Activated T-helper 2 cell treated with anti-CD3 and anti-CD28 coated beads, Interferon-gamma antibody, Interleukin-2, Interleukin-4, amounts not matched to agents 10 μg/mL and 5 μg/mL and 100 μg/mL, durations not matched to agents 14 hours and 24 hours and 36 hours (primary cell): ENCODE measurements at places on chromosomes 1 and 21. TPM values are rescaled to one million over a fixed set of nuclear protein-coding genes. Genes with fewer than 3 reads are reported as not detected.

The SPATA21 gene
- total RNA-seq = not detected in 2 replicates

The ZSWIM5 gene
- 0.14 and 0.21 TPM in 2 replicates for total RNA-seq

GRCh38 chr1:89701746-89702241, 68.9 kb downstream of the LRRC8C start:
- no peak overlapping the region for H3K4me3 ChIP-seq
- DNase-seq = no peak
- peaks cover 82% of the 10 kb centered on the region for H3K36me3 ChIP-seq
- H3K27me3 ChIP-seq = no peaks in the 10 kb centered on the region
- H3K4me1 ChIP-seq = peaks cover 74% of the 10 kb centered on the region

DNA sequence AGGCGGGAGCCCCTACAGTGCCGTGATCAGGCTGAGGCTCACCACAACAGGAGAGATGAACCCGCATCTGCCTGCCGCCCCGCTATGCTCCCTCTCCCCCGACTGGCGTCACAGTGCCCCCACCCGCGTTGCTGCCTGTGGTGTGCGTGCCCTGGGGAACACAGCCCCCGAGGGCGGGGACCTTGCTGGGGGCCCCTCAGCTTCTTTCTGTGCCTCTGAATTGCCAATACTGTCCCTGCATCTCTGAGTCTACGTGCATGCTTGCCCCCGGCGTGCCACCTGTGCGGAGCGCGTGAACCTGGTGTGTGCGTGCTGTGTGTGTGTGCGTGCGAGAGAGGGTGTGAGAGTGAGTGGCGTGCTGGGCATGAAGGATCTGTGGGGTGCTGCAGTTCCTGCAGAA, 10.3 kb downstream of the PARS2 start:
- H3K4me3 ChIP-seq = no peak overlapping the region
- no peak overlapping the region for H3K27ac ChIP-seq
- no peaks in the 10 kb centered on the region for H3K4me1 ChIP-seq

The MYBPH gene
- not detected in 2 replicates for total RNA-seq

The CEP104 gene
- total RNA-seq = 35.4 and 49.9 TPM in 2 replicates

DNA sequence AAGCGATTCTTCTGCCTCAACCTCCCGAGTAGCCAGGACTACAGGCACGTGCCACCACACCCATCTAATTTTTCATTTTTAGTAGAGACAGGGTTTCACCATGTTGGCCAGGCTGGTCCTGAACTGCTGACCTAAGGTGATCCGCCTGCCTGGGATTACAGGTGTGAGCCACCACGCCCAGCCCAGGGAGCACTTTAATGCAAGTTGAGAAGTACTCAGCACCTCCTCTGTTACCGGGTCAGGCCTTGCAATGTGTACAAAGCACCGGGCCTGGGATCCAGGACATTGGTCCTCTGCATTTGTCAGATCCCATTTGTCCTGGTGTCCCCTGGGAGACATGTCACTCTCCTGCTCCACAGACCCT, 143.6 kb downstream of the TOMM20 start:
- peaks cover 33% of the 10 kb centered on the region for H3K36me3 ChIP-seq
- H3K27ac ChIP-seq = peak overlapping the region; percentile 94
- no peak overlapping the region for H3K4me3 ChIP-seq
- DNase-seq = no peak
- H3K4me1 ChIP-seq = peaks cover 76% of the 10 kb centered on the region
- no peaks in the 10 kb centered on the region for H3K27me3 ChIP-seq

The NTRK1 gene
- 252 and 253 TPM in 2 replicates for total RNA-seq

The MYOG gene
- total RNA-seq = not detected in 2 replicates
